ENCODE measurements at places on chromosomes 12 and 14. TPM values are rescaled to one million over a fixed set of nuclear protein-coding genes. Genes with fewer than 3 reads are reported as not detected.

Gene CLEC6A
- not detected for polyA plus RNA-seq

Gene ACOT6
- polyA plus RNA-seq: not detected

Gene KRT77
- polyA plus RNA-seq: not detected

DNA sequence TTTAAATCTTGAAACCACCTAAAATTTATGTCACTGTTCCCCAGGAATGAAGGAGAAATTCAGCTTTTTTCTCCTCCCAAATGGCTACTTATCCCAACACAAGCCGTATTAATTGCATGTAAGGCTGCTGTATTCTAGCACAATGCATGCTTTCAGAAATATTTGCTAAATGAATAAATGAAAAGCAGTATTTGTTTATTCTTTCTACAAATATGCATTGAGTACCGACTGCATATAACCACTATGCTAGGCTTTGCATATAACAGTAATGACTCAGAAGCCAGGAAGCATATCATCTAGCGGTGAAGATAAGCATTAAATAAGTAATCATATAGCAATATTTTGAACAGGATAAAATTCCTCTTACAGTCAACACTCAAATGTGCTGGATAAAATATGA, 5.7 kb upstream of the LRR1 start:
- peak; percentile 26 for DNase-seq

DNA sequence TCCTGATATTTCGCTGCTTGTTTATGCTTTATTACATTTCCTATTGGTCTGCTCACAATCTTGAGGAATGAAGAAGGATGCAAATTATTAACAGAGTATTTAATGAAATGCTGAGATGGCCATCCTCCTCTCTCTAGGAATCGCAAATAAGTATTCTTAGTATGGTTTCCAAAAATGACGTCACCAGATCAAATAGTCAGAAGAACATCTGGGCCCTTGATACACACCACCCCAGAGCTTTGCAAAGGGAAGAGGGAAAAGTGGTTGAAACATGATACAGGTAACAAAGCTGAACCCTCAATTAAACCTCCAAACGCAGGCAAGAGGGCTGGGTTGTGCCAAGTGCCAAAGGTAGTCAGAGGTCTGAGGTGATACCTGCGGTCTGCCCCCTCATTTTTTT, 107.3 kb downstream of the BCL11B start:
- DNase-seq: no peak

GRCh38 chr12:16348435-16349130, 1.1 kb downstream of the MGST1 start:
- DNase-seq: no peak

DNA sequence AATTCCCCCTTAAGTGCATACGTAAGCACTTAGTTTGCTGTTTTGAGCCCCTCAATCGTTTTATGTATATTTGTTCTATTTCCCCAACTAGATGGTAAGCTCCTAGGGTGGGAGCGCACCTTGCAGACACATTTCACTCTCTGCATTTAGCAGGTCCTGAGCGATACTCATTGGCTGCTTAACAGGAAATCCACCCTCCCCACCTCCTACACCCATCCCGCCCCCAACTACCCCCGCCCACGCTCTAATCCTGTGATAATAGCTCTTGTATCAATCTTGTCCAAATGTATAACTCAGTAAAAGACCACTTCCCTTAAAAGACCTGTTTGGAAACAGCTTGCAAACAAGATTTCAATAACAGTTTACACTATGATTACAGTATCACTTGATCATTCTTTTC, 8.1 kb downstream of the LPAR5 start:
- DNase-seq: no peak

- DNase-seq: no peak
Measured at GRCh38 chr14:34361504-34362011, 100.5 kb downstream of the SPTSSA start.

DNA sequence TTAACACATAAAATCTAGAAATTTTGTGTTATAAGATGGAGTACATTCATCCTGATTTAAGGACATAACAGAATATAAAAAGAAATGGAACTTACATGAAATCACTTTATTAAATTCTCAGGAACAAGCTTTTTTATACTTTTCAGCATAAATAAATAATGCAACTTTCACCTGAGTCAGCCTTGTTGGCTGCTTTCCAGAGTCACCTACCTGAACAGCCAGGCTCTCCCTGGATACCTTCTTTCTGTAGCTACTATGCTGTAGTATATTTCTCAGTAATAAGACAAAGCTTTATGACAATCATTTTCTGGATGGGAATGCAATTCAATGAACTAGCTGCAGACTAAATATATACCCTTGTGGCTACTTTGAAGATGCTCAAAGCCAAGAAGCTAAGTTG, 111.9 kb downstream of the NTS start:
- no peak for DNase-seq

DNA sequence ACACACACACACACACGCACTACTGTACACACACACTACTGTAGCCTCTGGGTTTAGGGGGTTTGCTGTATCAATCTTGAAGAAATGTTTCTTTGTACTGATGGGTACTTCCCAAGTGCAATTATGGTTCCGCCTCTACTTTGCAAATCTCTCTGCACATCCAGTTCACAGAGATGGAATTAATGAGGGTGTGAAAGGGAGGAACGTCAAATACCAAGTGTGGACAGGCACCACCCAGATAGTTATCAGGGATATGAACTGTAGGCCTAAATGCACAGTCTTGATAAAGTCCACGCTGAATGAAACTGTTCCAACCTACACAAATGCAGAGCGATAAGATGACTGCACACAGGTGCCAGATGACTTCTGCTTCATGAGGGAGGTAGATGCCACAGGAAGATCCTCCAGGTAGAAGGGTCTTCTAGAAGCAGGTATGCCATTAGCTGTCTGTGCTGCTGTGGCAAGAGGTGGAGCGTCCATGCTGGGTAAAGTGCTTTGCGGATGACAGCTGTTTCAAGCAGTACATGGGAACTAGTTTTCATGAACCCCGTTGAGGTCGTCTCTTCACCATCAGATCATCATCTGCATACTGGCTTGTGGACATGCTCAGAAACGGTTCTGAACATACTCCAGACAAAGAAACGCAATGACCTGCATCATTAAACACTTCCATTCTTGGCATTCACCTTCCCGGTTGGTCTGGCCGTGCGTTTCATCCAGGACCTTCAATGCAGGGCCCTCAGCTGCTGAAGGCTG, 314.3 kb upstream of the RTL1 start:
- no peak for DNase-seq

DNA sequence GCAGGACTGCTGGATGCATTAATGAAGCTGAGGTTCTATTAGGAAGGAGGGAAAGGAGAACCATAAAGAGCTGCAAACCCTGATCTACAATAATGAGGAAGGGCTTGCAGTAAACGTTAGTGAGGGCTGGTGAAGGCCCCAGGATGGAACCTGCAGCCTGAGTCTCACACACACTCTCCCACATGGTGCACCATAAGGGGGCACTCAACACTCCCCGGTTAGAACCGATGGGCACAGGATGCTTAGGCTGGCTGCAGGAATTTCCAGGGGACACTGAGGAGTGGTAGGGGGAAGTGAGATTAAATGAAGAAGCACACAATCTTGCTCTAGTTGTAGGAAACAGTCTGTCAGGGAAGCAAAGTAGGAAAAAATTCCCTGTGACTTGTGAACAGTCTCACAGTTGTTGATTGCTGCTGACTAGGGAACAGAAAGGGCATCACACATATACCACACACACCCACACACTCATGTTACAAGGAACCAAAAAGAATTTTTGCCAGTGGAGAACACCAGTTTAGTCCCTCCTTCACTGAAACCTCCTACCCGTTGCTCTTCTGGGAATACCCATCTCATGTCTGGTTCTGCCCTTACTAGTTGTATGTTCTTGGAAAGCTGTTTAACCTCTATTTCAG, 56.2 kb upstream of the FERMT2 start:
- no peak for DNase-seq

DNA sequence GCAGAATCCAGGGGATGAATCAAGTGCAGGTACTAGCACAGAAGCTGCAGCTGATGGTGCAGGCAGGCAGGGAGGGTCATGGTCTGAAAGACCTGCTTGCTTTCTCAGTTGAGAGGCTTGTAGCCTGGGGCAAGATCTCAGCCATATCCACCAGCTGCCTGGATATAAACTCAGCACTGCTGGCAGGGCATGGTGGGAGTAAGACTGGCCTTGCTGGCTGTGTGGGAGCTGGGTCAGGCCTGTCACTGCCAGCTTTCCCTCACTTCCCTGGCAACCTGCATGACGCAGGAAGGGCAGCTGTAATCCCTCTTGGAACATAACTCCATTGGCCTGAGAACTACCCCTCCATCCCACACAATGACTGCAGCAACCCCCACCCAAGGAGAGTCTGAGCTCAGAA, 230.1 kb downstream of the ANO6 start:
- no peak for DNase-seq

DNA sequence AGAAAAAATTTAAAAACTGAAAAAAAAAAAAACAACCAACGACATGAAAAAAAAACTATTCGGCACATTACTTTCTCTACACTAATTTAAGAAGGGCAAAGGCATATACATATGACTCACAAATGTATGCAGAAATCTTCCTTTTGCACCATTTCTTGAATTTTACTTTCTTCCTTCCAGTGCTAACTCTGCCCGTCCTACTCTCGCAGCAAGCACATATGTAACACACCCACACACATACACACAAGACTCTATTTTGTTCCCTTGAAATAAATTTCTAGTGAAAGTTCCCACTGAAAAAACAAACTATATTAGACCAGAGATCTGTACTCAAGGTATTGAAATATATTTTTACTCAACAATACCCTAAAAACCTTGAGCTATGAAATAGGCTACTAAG, 14.6 kb downstream of the BTG1 start:
- no peak for DNase-seq

Data from muscle of back (tissue), 13 donors.